ENCODE measurements at places on chromosomes 3 and 15. TPM values are rescaled to one million over a fixed set of nuclear protein-coding genes. Genes with fewer than 3 reads are reported as not detected.

Gene CDCP1
- 2.4 TPM for total RNA-seq

GRCh38 chr15:77527164-77527778, 105.4 kb downstream of the LINGO1 start:
- no peak for DNase-seq

Gene CCR2
- 7.1 TPM for total RNA-seq

- DNase-seq, result no peak
Observed at GRCh38 chr15:79834495-79834894, 62.3 kb downstream of the MTHFS start.

Gene FAM131A
- 39.8 TPM for total RNA-seq

- no peak for DNase-seq
Observed at GRCh38 chr3:82002986-82003642, 241.7 kb upstream of the GBE1 start.
